ENCODE measurements at places on chromosomes 12 and 14. TPM values are rescaled to one million over a fixed set of nuclear protein-coding genes. Genes with fewer than 3 reads are reported as not detected.

The KCNA5 gene
- total RNA-seq: 3.1 TPM

The PTPRB gene
- 34.6 TPM for total RNA-seq

The GRIP1 gene
- 4.1 TPM for total RNA-seq

The DRAM1 gene
- total RNA-seq: 5.0 TPM
